ENCODE measurements at places on chromosomes 2 and 18.

DNA sequence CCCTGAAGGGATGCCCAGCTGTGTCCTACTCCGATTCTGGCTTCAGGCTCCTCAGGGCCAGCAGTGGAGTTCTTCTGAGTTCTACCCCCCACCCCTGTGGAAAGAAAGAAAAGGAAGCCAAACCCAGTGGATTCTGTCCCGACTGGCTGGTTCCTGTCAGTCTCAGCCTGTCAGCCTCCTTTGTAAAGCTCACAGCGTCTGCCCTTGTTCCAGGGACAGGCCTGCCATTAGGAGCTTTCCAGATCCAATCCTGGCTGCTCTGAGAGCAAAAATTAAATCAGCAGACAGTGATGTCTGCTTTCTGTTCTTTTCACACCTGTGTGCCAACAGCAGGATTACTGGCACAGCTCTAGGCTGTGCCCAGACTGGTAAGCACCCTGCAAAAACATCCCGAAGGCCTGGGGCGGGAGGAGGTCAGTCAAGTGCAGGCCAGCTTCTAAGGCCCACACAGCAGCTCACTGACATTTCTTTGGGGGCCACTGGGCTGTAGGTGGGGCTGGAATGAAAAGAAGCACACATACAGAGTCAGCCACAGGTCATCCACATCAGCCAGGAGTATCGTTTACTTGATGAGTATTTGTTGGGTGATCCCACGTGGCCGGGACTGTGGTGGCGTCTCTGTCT lies 69.1 kb downstream of the EHD3 start:
- no peak for DNase-seq

DNA sequence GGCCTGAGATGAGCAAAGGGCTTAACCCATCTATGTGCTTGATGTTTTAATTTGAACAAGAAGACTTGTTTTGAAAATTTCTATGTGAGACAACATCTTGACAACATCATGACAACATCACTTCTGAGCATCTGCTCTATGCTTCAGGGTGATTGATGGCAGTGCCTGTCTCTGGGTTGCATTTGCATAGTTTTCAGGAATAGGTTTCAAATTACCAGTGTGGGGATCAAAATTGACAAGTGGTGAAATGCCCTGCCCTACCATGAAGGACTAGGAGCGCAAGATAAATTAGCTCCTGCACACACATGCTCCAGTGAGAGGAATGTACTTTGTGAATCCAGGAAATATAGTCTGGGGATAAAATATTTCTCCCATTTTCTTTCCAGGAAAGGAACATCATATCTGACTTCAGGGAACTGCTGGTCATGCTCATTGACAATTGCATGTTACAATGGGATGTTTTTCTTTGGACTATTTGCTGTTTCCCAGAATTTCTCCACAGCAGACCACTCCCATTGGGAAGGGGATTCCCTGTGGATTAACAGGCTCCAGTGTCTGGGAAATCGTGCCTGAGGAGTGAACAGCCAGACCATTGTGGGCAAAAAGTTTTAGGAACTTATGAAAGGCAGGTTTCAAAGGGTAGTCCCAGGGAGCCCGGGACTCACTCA lies 45.3 kb upstream of the IL1R2 start:
- no peak for DNase-seq

- DNase-seq, result peak; percentile 72
These were observed 44.1 kb downstream of the ANKMY1 start for GRCh38 chr2:240513549-240514287.

- no peak for DNase-seq
These were observed 607.5 kb upstream of the SLC39A10 start for GRCh38 chr2:195049372-195050031.

GRCh38 chr2:111652681-111653080 lies 231.3 kb downstream of the ANAPC1 start:
- DNase-seq, result no peak

- DNase-seq, result no peak
These were observed 131.2 kb upstream of the RMP24 start for GRCh38 chr18:35841283-35841682.

DNA sequence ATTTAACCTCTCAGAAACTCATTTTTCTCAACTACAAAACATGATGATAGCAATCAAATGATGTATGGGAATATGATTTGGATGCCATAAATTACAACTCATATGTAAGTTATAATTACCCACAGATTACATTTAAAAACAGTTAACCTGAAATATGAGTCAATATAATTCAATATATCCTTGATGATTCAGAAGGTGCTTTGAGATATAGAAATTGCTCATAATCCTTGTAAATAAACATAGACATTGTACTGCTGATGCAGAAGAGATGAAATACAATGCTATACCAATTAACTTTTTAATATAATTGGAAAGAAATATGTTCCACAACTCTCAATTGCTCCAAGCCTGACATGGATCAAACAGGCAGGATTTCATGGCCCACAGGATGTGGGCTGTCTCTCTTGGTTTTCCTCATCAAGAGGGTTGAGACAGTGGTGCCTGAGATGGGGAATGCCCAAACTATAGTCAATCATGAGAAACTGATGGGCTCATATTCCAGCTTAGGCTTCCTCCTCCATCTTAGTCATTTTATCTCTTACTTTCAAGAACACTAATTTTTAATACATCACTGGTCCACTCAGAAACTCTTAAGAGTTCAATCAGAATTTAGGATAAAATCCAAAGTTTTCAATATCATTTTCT lies 49.4 kb downstream of the NCKAP5 start:
- no peak for DNase-seq
